ENCODE measurements at places on chromosomes 7 and 10. TPM values are rescaled to one million over a fixed set of nuclear protein-coding genes. Genes with fewer than 3 reads are reported as not detected.

The ASCC1 gene
- 33.3 TPM for total RNA-seq

The SPDYE5 gene
- total RNA-seq: not detected

The ST8SIA6 gene
- not detected for total RNA-seq

The C10orf62 gene
- total RNA-seq: not detected

The CUZD1 gene
- total RNA-seq: 0.48 TPM
